ENCODE measurements at places on chromosomes 11 and 22.

DNA sequence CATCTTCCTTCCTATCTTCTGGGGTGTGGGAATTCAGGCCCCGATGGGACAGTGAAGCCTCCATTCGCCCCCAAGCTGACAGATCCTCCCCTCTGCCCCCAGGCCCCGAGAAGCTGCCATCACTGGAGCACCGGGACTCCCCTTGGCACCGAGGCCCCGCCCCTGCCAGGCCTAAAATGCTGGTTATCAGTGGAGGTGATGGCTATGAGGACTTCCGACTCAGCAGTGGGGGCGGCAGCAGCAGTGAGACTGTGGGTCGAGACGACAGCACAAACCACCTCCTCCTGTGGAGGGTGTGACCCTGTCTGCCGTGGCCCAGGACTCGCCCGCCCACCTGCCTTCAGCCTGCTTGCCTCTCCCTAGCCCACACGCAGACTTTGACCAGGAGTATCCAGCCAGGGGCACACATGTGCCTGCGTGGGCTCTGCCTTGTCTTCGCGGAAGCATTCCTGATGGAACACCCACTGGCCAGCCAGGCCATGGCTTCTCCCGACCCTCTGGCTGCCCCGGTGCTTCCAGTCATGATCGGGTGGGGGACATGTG is 8.6 kb upstream of the RELT start:
- H3K36me3 ChIP-seq = peaks cover 26% of the 10 kb centered on the region
- H3K27ac ChIP-seq = no peak overlapping the region
- no peaks in the 10 kb centered on the region for H3K27me3 ChIP-seq
- H3K4me1 ChIP-seq = peaks cover 5% of the 10 kb centered on the region
- H3K4me3 ChIP-seq = no peak overlapping the region

DNA sequence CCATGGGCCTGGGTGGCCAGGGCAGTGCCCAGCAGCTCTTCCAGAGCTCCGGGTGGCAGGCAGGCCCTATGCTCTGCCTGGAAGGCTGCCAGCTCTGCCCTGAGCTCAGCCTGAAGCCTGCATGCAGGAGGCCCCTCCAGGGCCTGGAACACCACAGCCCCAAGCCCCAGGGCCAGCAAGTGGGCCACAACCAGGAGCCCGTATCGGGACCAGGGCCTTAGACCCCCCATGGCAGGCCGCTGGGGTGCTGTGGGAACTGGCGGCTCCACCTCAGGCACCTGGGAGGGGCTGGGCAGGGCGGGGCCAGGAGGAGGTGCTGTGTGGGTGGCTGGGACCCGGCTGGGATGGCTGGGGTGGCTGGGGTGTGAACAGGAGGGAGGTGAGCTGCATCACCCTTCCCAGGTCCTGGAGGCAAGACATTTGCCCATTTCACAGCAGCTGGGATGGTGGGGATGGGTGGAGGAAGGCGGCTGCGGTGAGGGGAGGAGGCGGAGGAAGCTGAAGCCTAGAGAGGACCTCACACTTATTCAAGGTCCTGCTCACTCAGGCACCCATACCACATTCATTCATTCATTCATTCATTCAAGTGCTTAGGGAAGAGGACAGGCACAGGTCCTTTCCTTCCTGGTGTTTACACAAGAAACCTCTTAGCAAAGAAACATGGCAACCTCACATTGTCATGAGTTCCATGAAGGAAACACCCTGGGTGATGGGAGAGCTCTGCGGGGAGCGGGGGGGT is at the start of gene KCNK7:
KCNK7 (minus strand) TSS at position 258 of the 739 bp plus-strand sequence; CDS start at position 230, 28 bp downstream.
- peaks cover 32% of the 10 kb centered on the region for H3K4me1 ChIP-seq
- H3K36me3 ChIP-seq = peaks cover 58% of the 10 kb centered on the region
- DNase-seq = peak; percentile 59
- no peak within 1 kb of the TSS for H3K4me3 ChIP-seq
- H3K27me3 ChIP-seq = no peaks in the 10 kb centered on the region

DNA sequence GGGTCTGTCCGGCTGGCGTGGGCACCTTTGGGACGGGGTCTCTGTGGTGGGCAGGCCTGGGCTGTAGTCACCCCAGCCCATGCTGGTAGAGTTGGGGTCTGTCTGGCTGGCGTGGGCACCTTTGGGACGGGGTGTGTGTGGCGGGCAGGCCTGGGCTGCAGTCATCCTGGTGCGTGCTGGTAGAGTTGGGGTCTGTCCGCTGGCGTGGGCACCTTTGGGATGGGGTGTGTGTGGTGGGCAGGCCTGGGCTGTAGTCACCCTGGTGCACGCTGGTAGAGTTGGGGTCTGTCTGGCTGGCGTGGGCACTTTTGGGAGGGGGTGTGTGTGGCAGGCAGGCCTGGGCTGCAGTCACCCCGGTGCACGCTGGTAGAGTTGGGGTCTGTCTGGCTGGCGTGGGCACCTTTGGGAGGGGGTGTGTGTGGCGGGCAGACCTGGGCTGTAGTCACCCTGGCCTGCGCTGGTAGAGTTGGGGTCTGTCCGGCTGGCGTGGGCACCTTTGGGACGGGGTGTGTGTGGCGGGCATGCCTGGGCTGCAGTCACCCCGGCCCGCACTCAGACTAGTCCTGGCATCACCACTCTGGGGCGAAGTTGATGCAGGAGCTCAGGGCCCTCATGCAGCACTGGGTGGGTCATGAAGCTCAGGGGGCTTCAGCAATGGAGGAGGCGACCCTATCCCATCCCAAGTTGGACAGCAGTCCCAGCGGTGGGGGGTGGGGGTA is 19.3 kb downstream of the PRR33 start:
- peak; percentile 33 for DNase-seq
- H3K27ac ChIP-seq = no peak overlapping the region
- peak overlapping the region; percentile 38 for H3K4me3 ChIP-seq
- peaks cover 54% of the 10 kb centered on the region for H3K27me3 ChIP-seq
- H3K4me1 ChIP-seq = peaks cover 12% of the 10 kb centered on the region
- no peaks in the 10 kb centered on the region for H3K36me3 ChIP-seq

DNA sequence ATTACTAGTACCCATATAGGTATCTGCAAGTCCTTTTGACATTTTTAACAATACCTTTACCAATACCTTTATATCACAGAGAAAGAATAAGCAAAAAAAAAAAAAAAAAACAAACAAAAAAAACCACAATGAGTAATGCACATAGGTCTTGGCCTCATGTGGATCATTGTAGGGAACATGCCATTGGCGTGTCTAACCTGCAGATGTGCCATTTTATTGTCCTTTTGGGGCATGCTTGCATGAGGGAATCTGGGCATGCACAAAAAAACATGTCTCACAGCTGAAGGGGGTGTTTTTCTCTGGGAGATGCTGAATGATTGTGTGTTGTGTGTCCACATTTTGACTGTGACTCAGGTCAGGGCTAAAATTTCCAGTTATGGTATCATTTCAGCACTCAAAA is 361.6 kb downstream of the GUCY1A2 start:
- H3K27ac ChIP-seq = no peak overlapping the region
- DNase-seq = no peak
- H3K27me3 ChIP-seq = no peaks in the 10 kb centered on the region
- no peak overlapping the region for H3K4me3 ChIP-seq
- no peaks in the 10 kb centered on the region for H3K4me1 ChIP-seq

DNA sequence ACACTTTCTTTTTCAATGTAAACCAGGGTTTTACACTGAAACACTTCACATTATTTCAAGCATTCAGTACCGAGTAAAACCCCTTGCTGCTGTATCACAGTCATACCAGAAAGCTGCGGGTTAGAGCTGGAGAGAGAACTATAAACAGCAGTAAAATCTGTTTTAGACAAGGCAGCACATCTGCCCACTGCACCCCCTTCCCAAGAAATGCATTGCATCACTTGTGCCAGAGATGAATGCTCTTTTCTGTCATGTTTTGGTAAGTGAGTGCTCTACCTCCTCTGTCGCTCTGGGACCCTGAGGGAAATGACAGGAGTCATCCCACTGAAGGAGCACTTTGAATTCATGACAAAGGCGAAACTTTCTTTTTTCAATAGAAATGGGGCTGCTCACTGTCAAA is 107.2 kb downstream of the MAML2 start:
- no peaks in the 10 kb centered on the region for H3K27me3 ChIP-seq
- H3K36me3 ChIP-seq = no peaks in the 10 kb centered on the region
- H3K4me3 ChIP-seq = no peak overlapping the region
- H3K4me1 ChIP-seq = no peaks in the 10 kb centered on the region
- no peak overlapping the region for H3K27ac ChIP-seq
- DNase-seq = no peak

- no peak overlapping the region for H3K27ac ChIP-seq
- peaks cover 3% of the 10 kb centered on the region for H3K4me1 ChIP-seq
- no peaks in the 10 kb centered on the region for H3K36me3 ChIP-seq
- peak; percentile 90 for DNase-seq
- no peaks in the 10 kb centered on the region for H3K27me3 ChIP-seq
These were observed 5.0 kb upstream of the PICK1 start for GRCh38 chr22:38051900-38052862.

- H3K27me3 ChIP-seq = no peaks in the 10 kb centered on the region
- no peak overlapping the region for H3K27ac ChIP-seq
- no peaks in the 10 kb centered on the region for H3K4me1 ChIP-seq
- no peaks in the 10 kb centered on the region for H3K36me3 ChIP-seq
- no peak overlapping the region for H3K4me3 ChIP-seq
These were observed 611.1 kb downstream of the SOX6 start for GRCh38 chr11:15745266-15745665.

DNA sequence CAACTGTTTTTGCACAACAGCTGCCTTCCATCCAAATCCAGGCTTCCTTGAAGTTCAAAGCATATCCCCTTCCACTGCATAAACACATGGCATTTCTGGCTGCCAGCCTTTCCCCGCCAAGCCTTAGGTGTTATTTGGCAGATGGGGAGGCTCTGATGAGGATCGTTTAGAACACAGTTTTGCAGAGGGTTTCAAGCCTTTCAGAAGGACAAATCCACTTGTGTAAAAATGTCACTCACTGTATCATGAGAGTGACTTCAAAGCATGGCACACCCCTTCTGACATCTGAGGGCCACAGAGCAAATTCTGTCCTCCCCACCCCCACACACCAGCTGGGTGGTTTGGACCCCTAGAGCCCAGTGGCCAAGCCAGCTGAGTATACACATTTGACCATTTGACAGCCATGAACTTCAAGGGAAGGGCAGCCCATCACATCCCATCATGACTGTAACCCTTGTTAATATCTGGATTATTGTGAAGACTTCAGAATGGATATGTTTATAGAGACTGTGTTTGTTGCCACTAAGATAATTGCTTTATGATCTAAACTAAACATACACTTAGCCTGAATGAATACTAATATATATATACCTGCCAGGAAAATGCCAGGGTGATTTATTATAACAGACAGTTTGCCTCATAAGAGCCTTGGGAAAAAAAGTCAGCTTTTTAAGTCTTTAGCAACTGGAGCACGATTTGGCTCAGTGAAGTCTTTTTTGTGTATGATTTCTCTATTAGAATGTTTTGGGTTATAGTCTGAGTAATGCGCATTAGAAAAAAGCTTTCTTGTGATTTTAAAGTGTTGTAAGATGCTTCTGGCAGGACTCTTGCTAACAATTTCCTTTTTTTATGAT is 31.9 kb downstream of the FBLN1 start:
- peaks cover 22% of the 10 kb centered on the region for H3K27me3 ChIP-seq
- peaks cover 11% of the 10 kb centered on the region for H3K4me1 ChIP-seq
- H3K4me3 ChIP-seq = no peak overlapping the region

- no peaks in the 10 kb centered on the region for H3K36me3 ChIP-seq
- H3K4me1 ChIP-seq = peaks cover 11% of the 10 kb centered on the region
- no peak for DNase-seq
- no peak overlapping the region for H3K4me3 ChIP-seq
- H3K27me3 ChIP-seq = no peaks in the 10 kb centered on the region
These were observed 13.8 kb downstream of the DENND5A start for GRCh38 chr11:9251311-9251710.

- H3K27ac ChIP-seq = no peak overlapping the region
- no peaks in the 10 kb centered on the region for H3K27me3 ChIP-seq
- no peaks in the 10 kb centered on the region for H3K36me3 ChIP-seq
- no peak for DNase-seq
- no peak overlapping the region for H3K4me3 ChIP-seq
- H3K4me1 ChIP-seq = no peaks in the 10 kb centered on the region
These were observed 125.7 kb downstream of the TENM4 start for GRCh38 chr11:79314906-79315689.

DNA sequence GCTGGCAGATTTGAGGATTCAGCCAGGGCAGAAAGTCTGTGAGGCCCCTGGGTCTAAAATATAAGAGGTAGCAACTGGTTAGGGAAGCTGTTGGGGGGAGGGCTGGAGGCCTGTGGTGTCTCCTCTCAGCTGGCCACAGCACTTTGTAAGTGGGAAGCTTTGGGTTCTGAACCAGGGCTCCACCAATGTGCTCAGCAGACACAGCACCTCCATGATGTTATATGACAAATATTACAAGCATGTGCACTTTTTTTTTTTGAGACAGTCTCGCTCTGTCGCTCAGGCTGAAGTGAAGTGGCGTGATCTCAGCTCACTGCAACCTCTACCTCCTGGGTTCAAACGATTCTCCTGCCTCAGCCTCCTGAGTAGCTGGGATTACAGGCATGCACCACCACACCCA is 8.0 kb downstream of the ARHGAP1 start:
- H3K27me3 ChIP-seq = no peaks in the 10 kb centered on the region
- peaks cover 24% of the 10 kb centered on the region for H3K4me1 ChIP-seq
- DNase-seq = no peak
- H3K36me3 ChIP-seq = peaks cover 3% of the 10 kb centered on the region
- no peak overlapping the region for H3K27ac ChIP-seq

GRCh38 chr11:45092901-45093760 is 53.3 kb upstream of the PRDM11 start:
- no peaks in the 10 kb centered on the region for H3K27me3 ChIP-seq
- H3K36me3 ChIP-seq = no peaks in the 10 kb centered on the region
- no peak overlapping the region for H3K4me3 ChIP-seq
- H3K27ac ChIP-seq = no peak overlapping the region

- peaks cover 49% of the 10 kb centered on the region for H3K4me1 ChIP-seq
- peak overlapping the region; percentile 55 for H3K27ac ChIP-seq
- no peaks in the 10 kb centered on the region for H3K27me3 ChIP-seq
- no peak overlapping the region for H3K4me3 ChIP-seq
- DNase-seq = no peak
These were observed 8.2 kb downstream of the GTPBP1 start for GRCh38 chr22:38713921-38714320.

- H3K27ac ChIP-seq = no peak overlapping the region
- DNase-seq = no peak
- H3K4me3 ChIP-seq = no peak overlapping the region
- H3K36me3 ChIP-seq = no peaks in the 10 kb centered on the region
- H3K4me1 ChIP-seq = no peaks in the 10 kb centered on the region
These were observed 17.0 kb downstream of the PDGFD start for GRCh38 chr11:104146943-104147342.

GRCh38 chr11:13297308-13297916 is 19.8 kb downstream of the BMAL1 start:
- H3K27ac ChIP-seq = no peak overlapping the region
- H3K4me3 ChIP-seq = no peak overlapping the region
- H3K36me3 ChIP-seq = no peaks in the 10 kb centered on the region
- no peak for DNase-seq

GRCh38 chr22:19836512-19836911 is 18.2 kb downstream of the GNB1L start:
- DNase-seq = no peak
- no peak overlapping the region for H3K4me3 ChIP-seq
- no peaks in the 10 kb centered on the region for H3K36me3 ChIP-seq
